Body of pancreas (tissue), 4 donors: ENCODE measurements at places on chromosomes 2 and 18. TPM values are rescaled to one million over a fixed set of nuclear protein-coding genes. Genes with fewer than 3 reads are reported as not detected.
A peak's percentile ranks its signal among the peaks of the same experiment; 100 is the strongest.

- no peak overlapping the region for H3K4me3 ChIP-seq
- H3K4me1 ChIP-seq, result no peaks in the 10 kb centered on the region
- no peaks in the 10 kb centered on the region for H3K36me3 ChIP-seq
- no peak for DNase-seq
- H3K27me3 ChIP-seq, result no peaks in the 10 kb centered on the region
Observed at GRCh38 chr18:11767935-11768334, 78.9 kb downstream of the GNAL start.

DNA sequence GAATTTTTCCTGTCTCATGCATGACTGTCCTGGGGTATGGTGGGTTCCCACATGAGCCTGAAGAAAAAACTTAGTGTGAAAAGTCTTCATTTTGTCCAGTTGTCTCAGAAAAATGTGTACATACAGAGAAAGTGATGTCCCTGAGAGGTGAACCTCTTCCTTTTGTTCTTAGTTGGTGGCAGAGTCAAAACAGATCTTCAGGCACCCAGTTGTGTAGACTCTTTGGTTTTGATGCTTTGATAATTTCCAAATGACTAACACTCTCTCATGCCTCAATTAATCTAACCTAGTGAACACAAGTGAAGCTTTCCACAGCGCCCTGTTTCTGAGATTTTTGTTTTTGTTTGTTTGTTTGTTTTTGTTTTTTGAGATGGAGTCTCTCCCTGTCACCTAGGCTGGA, 273.5 kb downstream of the PIK3C3 start:
- H3K27ac ChIP-seq, result no peak overlapping the region
- no peaks in the 10 kb centered on the region for H3K27me3 ChIP-seq
- H3K4me1 ChIP-seq, result no peaks in the 10 kb centered on the region
- no peak for DNase-seq
- H3K36me3 ChIP-seq, result no peaks in the 10 kb centered on the region
- H3K4me3 ChIP-seq, result no peak overlapping the region

DNA sequence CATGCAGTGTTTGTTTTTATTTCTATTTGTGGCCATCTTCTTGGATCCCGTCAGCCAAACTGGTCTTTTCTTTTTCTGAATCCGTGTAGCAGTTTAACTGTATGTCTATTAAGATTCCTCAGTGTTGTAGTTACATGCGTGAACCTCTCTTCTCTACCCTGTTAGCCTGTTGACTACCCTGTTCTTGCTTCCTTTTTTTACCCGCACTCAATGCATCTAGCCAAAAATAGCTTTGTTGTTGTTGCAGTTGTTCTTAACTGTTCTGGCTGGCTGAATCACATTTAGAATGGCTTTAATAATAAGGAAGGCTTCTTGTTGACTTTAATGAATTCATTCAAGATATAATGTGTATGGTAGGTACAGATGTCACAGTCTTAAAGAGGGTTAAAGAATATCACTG, 137.1 kb downstream of the LCLAT1 start:
- DNase-seq, result no peak
- H3K36me3 ChIP-seq, result no peaks in the 10 kb centered on the region
- no peak overlapping the region for H3K27ac ChIP-seq

GRCh38 chr2:216299588-216299987, 72.7 kb downstream of the MARCHF4 start:
- no peaks in the 10 kb centered on the region for H3K36me3 ChIP-seq
- no peaks in the 10 kb centered on the region for H3K27me3 ChIP-seq
- DNase-seq, result no peak
- no peaks in the 10 kb centered on the region for H3K4me1 ChIP-seq

- H3K4me1 ChIP-seq, result no peaks in the 10 kb centered on the region
- no peaks in the 10 kb centered on the region for H3K27me3 ChIP-seq
- no peaks in the 10 kb centered on the region for H3K36me3 ChIP-seq
- peak; percentile 44 for DNase-seq
- H3K4me3 ChIP-seq, result no peak overlapping the region
Observed at GRCh38 chr2:240626531-240627300, 1.4 kb downstream of the GPR35 start.

GAREM1 gene
- total RNA-seq, result 16.8 TPM

DNA sequence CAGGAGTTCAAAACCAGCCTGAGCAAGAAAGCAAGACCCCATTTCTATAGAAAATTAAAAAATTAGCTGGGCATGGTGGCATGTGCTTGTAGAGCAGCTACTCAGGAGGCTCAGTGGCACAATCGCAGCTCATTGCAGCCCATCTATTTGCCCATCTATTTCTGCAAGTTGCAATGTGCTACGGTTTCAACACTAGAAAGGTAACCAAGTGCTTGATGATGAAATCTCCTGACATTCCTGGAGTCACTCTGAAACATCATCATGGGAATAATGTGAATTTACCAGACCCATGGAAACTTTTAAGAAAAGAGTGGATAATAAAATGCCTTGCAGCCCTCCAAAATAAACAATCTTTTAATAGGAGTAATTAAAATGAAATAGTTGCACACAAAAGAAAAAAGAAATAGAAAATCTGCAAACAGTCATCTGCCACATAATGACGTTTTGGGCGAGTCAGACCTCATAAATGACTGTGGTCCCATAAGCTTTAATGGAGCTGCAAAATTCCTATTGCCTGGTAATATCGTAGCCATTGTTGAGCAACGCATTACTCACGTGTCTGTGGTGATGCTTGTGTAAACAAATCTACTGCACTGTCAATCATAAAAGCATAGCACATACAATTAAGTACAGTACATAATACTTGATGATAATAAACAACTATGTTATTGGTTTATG, 46.6 kb upstream of the AMMECR1L start:
- DNase-seq, result no peak
- H3K27ac ChIP-seq, result no peak overlapping the region
- H3K4me3 ChIP-seq, result no peak overlapping the region

DNA sequence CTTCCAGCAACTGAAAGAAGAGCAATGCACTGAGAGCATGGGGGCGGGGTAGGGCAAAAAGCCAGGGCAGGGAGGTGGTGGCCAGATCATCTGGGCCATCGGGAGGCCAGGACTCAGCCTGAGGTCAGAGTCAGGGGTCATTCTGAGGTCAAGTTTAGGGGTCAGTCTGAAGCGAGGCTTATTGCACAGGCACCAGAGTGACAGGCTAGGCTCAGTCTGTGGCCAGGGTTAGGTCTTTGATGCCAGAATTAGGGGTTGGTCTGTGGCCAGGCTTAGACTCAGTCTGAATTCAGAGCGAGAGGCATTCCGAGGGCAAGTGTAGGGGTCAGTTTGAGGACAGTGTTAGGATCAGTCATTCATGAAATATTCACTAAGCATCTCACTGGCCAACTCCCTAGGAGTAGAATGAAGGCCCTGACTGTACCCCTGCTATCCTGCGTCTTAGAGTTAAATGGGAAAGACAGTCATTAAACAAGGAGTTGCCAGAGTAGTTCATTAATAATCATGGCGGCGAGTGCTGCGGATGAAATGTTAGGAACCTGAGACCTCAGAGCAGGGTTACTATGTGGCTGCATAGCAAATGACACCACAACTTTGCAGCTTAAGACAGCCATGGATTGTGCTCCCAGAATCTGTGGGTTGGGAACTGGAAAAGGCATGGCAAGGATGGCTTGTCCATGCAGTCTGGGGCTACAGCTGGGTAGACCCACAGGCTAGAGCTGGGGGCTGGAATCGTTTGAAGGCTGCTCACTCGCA, 198.7 kb downstream of the CYP26B1 start:
- no peak overlapping the region for H3K27ac ChIP-seq
- H3K36me3 ChIP-seq, result no peaks in the 10 kb centered on the region
- no peaks in the 10 kb centered on the region for H3K4me1 ChIP-seq
- no peak overlapping the region for H3K4me3 ChIP-seq

LHCGR gene
- not detected for total RNA-seq
